ENCODE measurements at places on chromosomes 16 and 17.

GRCh38 chr16:10862438-10862837, 14.6 kb upstream of the CIITA start:
- DNase-seq, result no peak

- no peak for DNase-seq
These were observed 358.4 kb upstream of the CDH5 start for GRCh38 chr16:66008136-66008535.

DNA sequence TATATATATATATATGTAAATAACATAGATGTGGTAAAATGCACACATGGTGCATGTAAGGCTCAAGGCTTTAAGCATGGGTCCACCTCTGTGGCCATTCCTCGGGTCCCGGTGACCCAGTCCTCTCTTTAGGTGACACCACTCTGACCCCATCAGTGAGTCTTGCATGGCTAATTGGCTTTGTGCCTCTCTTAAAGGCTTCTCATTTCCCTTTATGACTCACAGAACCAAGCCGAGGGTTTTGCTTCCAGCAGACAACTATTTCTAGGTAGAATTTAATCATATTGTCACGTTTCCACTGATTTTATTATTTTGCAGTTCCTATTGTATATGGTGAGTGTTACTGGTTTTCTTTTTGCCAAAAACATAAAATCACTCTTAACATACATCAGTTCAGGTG, 59.7 kb downstream of the PLCG2 start:
- no peak for DNase-seq

- DNase-seq, result no peak
These were observed 191.1 kb downstream of the CHD9NB start for GRCh38 chr16:52861614-52862022.

DNA sequence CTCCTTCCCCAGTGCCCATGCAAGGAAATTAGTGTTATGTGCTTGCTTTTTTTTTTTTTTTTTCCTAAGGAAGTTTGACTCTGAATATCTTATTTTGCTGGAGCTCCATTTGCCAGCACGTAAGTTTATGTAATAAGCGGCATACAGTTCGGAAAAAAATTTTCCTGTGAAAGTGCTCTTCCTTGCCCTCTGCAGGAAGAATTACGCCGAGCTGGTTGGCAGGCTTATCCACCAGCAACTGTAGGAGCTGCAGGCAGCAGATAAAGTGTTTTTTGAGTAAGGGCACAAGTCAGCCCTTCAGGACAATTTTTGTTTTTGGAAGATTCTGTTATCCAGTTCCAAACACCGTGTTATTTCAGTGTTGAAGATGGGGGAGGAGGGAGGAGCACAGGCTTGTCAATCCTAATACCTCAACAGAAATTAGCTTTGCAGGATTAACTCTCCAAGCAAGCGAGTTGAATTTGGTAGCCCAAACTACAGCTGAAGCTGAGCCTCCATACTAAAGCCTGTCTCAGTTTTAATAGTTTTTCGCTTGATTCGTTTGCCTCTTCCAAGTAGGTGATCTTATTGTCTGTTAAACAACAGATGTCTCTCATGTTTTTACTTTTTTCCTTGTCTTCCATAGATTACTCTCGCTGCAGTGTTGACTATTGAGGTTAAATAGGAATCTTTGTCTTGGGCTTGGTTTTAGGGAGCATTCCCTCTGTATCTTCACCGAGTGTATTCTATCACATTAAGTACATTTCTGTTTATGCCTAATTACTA, 1.1 kb downstream of the SPECC1 start:
- DNase-seq, result peak; percentile 9

DNA sequence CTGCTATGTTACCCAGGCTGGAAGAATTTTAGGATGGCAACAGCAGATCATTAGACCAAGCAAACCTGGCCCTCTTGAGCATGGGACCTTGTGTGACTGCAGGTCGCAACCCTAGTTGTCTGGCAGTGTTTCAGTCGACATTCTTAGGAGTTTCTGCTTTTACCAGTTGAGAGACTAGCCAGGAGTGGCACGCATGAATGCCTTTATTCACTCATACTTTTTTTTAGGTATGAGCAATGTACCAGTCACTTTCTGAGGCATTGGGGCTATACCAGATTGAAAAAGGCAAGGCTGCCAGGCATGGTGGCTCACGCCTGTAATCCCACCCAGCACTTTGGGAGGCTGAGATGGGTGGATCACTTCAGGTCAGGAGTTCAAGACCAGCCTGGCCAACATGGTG, 28.2 kb upstream of the HAS3 start:
- DNase-seq, result peak; percentile 38

DNA sequence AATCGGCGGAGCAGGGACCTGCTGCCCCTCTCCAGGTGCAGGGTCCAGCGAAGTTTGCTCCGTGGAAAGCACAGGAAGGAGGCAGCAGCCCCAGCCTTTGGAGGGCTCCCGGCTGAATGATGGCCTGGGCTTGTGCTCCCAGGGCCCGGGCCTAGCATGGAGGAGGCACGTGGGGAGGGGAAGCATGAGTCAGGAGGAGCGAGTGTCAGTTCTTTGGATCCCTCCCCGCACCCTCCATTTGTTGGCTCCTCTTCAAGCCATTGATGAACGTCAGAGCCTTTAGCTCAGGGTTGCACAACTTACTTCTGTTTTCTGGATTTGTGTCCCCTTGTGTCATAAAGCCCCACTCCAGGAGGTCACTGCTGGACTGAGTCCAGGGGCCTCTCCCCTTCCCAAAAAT, 25.8 kb downstream of the TTYH2 start:
- DNase-seq, result no peak

DNA sequence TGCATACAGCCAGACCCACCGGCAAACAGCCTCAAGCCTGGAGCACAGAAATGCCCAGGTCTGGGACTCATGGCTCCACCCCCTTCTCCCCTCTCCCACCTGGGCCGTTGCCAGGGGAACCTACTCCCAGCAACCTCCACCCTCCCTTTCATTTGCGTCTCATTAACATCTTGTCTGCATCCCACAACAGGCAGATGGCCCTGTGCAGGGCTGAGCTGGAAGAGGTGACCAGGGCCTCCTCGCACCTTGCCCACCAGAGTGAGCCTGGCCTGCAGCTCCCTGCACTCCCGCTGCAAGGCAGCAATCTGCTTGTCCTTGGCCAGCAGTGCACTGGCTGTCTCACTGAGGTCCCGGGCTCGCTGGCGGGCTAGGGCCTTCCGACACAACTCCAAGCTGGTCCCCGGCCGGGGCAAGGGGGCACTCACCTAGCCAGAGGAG, 3.3 kb downstream of the TSPOAP1 start:
- DNase-seq, result no peak

GRCh38 chr17:22703204-22703603, 1010.9 kb downstream of the KCNJ18 start:
- DNase-seq, result no peak

GRCh38 chr17:65155622-65156021, 18.5 kb downstream of the RGS9 start:
- DNase-seq, result no peak

DNA sequence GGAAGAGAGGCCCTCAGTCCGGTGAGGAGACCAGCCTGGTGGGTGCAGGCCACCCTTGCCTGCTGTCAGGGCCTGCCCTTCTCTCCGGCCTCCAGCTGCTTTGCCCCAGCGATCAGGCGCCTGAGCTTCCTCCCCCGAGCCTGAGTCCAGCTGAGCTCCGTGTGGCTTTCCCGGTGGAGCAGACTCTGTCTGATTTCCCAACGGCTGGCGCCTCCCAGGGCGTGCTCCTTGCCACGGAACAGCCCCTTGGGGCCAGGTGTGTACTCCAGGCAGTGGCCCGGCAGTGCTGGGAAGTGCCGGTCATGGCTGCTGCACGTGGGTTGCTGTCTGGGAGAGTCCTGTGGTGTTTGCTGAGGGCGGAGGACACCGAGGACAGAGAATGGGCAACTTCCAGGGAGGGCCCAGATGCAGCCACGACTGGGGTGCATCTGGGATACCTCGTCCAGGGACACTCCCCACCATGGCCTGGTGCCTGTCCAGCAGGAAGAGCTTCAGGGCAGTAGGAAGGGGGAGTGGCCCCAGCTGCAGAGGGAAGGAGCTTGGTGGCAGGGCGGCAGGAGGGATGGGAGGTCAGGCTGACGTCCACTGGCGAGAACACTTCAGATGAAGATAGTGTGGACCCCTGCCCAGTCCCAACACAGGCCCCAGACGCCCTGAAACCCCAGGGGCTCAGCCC, 22.5 kb downstream of the METRNL start:
- DNase-seq, result no peak

DNA sequence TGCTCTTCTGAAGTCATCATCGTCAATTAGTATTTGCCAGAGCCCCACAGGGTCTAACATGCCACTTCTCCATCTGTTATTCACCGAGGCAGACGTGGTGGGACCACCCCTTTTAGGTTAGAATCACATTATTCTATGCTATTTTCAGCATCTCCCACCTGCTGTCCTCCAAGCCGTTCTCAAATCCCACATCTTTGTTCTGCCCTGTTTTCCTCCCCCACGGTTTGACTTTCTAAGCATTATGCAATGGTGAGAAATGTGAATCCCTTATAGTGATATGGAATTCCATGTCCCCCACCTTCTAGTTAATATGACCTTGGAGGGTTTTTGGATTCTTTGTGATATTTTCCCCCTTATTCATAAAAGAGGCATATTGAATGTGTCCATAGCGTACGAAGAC, 634.1 kb upstream of the RBFOX1 start:
- no peak for DNase-seq

DNA sequence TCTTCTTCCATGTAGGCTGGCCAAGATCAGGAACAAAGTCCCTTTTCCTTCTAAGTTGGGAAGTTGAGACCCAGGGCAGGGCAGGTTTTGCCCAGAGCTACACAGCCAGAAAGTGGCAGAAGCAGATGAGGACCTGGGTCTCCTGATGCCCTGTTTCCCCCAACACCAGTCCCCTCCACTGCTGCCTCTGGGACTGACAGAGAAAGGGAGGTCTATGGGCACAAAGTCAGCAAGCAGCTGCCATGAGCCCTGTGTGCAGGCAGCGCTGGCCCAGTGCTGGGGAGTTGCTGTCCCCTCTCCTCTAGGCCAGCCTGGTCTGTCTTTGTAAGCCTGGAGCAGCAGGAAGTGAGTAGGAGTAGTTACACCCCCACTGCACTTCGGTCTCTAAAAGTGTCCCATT, 46.9 kb upstream of the NKD1 start:
- no peak for DNase-seq

DNA sequence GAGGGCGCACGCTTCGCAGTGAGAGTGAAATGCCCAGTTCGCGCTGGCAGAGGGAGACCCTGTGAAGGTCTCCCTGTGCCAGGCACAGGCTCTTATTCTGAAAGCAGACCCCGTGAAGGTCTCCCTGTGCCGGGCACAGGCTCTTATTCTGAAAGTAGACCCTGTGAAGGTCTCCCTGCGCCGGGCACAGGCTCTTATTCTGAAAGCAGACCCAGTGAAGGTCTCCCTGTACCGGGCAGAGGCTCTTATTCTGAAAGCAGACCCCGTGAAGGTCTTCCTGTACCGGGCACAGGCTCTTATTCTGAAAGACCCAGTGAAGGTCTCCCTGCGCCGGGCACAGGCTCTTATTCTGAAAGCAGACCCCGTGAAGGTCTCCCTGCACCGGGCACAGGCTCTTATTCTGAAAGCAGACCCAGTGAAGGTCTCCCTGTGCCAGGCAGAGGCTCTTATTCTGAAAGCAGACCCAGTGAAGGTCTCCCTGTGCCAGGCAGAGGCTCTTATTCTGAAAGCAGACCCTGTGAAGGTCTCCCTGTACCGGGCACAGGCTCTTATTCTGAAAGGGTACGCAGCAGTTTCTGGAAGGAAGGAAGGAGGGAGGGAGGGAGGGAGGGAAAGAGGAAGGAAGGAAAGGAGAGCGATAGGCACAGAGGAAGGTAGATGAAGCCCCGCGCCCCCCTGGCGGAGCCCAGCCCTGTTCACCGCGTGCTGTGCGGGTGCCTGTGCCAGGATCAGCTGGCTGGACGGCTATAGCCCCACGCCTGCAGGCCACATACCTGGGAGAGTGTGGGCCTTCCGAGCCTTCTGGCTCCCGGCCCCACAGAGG, 55.3 kb downstream of the WDR45B start:
- peak; percentile 17 for DNase-seq

GRCh38 chr17:80879723-80880647, 111.7 kb upstream of the CHMP6 start:
- DNase-seq, result no peak

- no peak for DNase-seq
These were observed 64.1 kb downstream of the PLD6 start for GRCh38 chr17:17141860-17142552.

- no peak for DNase-seq
These were observed 204.0 kb upstream of the CCL2 start for GRCh38 chr17:34051046-34051445.

- DNase-seq, result no peak
These were observed 14.7 kb upstream of the BCAR1 start for GRCh38 chr16:75265911-75266701.

DNA sequence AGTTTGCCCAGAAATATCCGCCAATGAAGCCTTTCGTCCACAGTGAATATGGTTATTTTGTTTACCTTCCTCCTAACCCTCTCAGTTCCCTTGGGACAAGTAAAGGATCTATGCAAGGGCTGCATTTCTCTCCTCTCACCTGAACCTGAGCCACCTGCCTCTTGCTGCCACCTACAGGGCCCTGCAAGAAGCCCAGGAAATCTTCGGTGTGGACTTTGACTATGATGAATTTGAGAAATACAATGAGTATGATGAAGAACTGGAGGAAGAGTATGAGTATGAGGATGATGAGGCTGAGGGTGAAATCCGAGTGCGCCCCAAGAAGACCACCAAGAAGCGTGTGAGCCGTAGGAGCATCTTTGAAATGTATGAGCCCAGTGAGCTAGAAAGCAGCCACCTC, 14.0 kb downstream of the SUPT6H start:
- no peak for DNase-seq

- DNase-seq, result no peak
These were observed 21.7 kb downstream of the CREBBP start for GRCh38 chr16:3858801-3859200.

- DNase-seq, result no peak
These were observed 214.1 kb downstream of the RPTOR start for GRCh38 chr17:80758481-80759376.
